ENCODE measurements at places on chromosomes 12 and 14.

DNA sequence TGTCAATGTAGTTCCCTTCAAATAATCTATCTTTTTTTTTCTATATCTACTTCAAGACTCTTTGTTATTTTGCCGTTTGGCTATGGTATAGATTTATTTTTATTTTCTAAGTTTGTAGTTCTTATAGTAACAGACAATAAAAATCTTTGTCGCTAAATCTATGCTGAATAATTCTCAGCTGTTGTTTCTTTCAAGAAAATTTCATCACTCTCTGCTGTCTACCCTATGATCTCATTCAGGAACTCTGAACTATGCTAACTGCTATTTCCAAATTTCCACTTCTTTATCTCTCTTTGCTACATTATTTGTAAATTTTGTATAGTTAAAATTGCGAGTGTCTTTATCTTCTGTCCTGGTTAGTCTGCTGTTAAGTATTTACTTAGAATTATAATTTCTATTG, 353.6 kb downstream of the LRFN5 start:
- DNase-seq: no peak

DNA sequence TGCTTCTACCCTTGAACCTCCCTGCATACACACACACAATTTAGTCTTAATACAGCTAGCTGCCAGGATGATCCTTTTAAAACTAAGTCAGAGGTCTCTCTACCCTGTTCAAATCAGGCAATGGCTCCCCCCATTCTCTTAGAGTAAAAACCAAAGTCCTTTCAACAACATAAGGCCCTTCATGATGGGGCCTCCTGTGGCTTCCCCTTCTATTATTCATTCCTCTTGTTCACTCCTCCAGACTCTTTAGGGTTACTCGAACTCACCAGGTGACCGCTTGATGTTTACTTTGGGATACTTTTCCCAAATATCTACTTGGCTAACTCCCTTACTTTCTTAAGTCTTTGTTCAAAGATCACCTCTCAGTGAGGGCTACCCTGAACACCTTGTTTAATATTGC, 30.4 kb downstream of the DENND5B start:
- no peak for DNase-seq

- DNase-seq: no peak
Observed at GRCh38 chr12:98256830-98257229, 258.6 kb upstream of the TMPO start.

GRCh38 chr12:124554429-124555029, 12.9 kb downstream of the NCOR2 start:
- no peak for DNase-seq

GRCh38 chr14:73145371-73145770, 9.1 kb downstream of the PSEN1 start:
- DNase-seq: no peak

DNA sequence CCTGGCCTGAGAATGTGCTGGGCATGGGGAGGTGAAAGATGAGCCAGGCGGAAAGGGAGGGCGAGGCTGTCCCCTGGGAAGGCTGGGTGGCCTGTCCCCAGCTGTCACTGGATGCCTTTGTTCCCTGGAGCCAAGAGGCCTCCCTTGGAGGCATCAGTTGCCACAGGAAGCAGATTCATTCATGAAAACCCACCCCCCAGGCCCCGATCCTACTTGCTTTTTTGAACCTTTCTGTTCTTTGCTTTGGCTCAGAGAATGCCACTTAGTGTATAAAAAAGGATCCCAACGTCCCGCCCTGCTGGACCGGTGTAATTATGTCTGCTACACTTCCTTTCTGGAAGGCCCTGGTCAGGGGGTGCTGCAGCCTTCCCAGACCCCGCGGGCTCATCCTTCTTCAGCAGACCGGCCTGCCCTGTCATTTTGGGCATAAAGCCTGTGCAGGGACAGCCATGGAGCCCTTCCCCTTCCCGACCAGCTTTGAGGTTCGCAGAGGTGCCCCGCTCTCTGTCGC, 220.2 kb downstream of the SLC41A2 start:
- no peak for DNase-seq

DNA sequence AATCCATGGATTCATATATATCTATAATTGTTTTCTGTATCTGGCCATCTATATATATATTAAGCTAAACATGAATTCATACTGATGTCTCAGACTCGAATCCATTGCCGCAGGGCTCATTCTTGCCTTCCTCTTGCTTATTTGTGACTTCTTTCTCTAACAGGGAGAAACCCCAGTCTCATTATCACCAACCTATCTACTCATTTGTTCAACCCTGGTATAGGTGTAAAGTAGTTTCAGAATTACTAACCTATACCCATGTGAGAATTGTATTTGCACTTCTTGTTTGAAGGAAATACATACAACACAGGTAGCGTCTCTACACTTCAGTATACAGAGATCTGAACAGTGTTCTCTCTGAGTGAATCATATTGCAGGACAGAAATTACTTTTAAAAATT, 77.7 kb downstream of the PTPN11 start:
- no peak for DNase-seq

DNA sequence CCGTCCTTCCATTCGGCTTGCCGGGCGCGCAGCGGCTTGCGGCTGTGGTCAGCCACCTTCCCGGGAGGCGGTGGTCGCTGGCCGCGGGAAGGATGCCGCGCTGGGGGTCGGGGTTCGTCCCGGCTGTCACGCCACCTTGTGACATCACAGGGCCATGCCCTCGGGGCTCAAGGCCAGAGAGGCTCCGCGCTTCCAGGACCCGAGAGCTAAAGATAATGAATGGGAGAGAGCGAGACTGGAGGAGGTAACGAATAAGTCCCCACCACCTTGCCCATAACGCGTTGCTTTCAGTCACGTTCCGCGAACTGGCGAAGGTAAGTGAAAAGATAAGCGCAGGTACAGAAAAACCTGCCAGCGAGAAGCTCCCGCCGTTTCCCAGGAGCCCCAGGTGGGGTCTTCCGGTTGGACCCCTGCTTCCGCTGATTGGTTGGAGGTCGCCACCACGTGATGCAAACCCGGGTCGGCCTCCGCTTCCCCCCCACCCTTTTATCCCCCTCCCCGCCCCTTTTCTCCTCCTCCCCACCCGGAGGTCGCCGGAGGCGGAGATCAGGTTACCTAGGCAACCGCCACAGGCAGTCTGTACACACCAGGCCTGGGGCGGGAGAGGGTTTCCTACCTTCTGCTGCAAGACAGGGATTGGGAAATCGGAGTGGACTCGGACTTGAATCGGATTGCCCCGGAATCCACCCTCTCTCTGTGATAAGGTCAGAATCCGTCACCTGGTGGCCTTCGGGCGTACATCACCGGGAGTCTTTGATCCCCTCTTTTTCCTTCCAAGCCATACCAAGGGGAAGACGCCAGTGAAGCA, at the start of gene LRRC9:
TSS of gene LRRC9 (plus strand) at position 575 of the 808 bp plus-strand sequence.
- DNase-seq: no peak

GRCh38 chr14:29311983-29312382, 545.4 kb downstream of the FOXG1 start:
- DNase-seq: no peak

DNA sequence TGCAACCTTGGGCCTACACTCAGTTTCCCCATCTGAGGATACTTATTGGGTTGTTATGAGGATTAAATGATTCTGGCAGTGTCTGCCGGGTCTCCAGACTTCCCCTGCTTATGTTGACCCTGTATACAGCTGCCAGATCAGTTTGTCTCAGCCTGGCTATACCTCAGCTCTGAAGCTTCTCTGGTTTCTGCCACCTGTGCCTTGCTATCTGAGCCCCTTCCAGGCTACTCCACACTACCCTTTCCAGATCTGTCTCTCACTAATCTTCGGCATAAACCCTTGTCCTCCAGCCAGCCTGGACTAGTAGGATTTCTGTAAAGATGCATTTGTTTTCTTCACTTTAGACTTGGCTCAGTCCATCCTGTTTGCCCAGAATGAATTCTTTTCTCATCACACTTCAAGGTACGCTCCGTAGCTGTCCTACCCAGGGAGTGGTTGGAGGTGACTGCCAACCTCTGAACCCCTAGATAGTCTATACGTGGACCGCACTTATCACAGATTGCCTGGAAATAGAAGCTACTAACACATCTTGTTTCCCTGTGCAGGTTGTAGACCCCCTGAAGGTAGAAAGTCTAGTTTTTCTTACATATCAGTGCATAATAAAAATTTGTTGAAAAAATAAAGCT, 422.4 kb downstream of the RAD51B start:
- no peak for DNase-seq

DNA sequence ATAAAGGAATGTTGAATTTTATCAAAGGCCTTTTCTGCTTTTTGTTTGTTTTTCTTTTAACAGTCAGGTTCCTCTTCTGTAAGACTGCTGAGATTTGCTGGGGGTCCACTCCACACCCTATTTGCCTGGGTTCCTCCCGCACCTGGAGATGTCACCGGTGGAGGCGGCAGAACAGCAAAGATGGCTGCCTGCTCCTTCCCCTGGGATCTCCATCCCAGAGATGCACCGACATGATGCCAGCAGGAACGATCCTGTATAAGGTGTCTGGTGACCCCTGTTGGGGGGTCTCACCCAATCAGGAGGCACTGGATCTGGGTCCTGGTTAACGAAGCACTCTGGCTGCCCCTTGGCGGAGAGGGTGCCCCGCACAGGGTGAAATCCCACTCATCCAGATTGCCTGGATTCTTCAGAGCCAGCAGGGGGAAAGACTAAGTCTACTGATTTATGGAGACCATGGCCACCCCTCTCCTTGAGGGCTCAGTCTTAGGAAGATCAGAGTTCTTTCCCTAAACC, 244.0 kb upstream of the MDGA2 start:
- DNase-seq: no peak

DNA sequence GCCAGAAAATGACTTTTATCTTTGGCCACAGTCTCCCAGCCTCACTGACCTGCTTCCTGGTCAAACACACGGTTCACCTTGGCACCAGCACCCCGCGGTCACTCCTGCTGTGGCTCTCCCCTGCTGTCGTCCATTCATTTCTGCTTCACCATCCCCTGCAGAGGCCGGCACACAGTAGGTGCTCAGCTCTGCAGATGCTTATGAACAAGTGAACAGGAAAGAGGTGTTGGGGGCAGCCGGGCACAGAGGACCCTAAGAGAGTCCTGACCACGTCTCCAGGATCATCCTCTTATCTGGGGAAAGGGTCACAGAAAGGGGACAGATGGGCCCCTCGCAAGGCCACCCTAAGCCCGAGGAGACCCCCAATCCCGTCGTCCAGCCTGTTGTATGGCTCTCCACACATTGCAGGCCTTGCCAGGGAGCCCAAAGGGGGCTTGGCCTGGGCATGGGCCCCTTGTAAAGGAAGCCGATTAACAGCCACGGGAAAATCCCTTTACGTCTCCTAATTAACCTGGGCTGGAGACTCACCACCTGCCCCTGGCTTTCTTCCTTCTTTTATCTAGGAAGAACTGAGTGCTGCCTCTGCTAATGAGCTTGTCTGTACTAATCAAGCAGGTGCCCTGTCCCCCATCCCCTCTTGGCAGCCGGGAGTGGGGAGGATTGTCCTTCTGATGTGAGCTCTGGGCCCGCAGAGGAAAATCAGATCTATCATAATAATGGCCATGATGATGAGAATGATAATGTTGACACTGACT, 119.2 kb downstream of the AACS start:
- no peak for DNase-seq

DNA sequence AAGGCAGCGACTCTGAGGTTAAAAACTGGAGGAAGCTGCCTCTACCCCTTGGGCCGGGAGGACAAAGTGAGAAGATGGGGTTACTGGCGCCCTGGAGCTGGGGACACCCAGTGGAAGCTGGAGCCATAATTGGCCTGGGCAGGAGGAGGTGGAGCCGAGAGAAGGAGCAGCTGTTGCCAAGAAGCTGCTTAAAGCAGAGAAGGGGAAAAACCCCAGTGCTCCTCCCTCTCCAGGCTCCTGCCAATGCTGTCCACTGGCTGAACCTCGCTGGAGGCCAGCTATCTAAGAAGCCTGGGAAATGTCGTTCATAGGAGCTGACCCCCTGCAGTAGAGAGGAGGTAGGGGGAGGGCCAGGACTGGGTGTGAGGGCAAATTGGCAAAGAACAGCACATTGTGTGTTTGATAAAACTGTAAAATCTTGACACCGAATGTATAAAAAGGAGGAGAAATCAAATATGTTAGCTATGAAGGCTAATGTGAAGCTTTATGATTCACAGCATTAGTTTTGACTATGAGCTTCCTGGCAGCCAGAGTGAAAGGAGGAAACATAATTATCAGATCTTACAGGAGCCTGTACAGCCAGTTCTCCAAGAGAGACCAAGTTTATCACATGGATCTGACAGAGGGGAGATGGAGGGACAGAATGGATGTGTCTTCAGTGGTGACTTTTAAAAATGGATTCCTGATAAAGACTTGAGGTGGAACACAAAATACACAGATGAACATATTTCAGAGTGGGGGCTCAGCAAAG, 9.5 kb downstream of the HHIPL1 start:
- DNase-seq: peak; percentile 68

DNA sequence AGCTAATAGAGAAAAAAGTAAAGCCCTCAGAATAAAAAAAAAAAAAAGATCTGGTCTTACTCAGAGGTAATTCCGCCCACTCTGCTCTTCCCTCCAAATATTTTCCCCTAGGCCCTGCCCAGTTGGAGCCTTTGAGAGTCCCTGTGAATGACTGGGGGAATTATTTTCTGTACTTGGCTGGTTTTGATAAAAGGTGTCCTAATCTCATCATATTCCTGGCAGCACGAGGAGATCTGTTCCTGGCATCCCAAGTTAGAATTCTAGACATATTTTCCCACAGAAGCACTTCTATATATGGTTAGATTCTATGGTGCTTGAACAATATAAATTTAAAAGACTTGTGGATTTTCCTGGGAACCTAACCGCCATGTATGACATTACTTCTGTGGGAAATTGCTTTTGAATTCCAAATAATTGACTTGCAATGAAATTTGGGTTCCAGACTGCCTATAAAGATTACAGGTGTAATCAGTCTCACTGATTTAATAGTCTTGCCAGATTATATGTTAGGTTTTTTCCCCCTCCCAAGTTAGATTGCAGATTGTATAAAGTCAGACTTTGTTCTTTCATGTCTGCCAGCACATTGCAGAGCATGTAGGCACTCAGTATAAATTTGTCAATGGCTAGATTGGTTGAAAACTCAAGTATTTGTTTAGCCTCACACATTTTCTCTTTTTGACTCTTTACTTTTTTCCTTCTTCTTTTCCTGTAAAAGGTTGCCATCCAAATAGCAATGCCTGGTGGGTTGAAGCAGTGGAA, 12.3 kb downstream of the GPX2 start:
- DNase-seq: no peak

DNA sequence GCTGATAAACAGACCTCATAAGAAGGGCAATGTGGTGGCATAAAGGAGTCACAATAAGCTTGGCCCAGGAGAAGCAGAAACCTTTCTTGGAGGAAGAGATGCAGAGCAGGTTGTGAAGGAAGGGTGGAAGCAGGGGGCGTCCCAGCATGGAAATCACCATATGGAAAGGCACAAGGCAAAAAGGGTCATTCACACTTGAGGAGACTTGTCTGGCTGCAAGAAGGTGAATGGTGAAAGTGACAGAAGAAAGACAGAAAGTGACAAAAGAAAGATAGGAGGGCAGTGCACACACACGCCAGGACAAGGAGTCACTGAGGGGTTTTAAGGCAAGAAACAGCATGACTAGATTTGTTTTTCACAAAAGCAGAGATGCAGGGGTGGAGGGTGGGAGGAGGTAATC, 38.3 kb downstream of the GALNT4 start:
- DNase-seq: no peak

- DNase-seq: no peak
Observed at GRCh38 chr14:32693114-32693513, 245.6 kb upstream of the NPAS3 start.

GRCh38 chr12:114134922-114135321, 168.8 kb upstream of the RBM19 start:
- no peak for DNase-seq

- DNase-seq: no peak
Observed at GRCh38 chr14:100304825-100305323, 1.4 kb downstream of the SLC25A29 start.

GRCh38 chr14:78985668-78986381, 815.7 kb downstream of the NRXN3 start:
- DNase-seq: no peak

Data from D721Med (cell line).